ENCODE measurements at places on chromosomes 1 and 21.

GRCh38 chr1:198273748-198274295 lies 117.0 kb downstream of the NEK7 start:
- DNase-seq = no peak

DNA sequence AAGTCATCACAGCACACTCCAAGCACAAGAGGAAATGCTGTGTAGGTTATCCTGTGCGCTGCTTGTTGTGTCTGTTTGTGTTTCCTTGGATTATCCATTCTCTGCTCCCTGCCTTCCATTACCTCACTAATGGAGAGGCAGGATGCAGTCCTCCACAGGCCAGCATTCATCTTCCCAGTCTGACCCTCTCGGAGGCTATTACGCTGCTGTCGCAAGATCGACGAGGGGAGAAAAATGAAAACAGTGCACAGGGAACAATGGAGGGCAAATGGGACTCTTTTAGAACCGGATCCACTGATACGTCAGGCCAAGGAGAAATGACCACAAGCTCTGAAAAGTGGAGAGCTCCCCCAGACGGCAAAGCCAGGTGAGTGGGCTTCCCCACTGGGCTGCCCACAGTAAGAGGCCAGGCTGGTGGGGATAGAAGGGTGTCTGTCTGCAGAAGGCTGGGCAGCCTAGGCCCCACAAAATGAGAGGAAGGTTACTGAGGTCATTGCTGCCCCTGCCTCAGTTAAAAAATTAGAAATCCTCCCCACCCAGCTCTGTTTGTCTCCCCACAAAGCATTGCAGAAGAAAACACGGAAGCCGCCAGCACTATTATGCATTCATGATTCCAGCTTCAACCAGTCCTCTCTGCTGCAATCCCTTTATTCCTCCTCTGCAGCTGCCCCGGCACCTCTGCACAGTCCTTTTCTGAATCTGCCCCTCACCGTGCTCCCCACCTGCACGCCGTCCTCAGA lies 21.7 kb downstream of the LRRN2 start:
- no peak for DNase-seq

GRCh38 chr1:92030656-92031107 lies 897 bp downstream of the EPHX4 start:
- no peak for DNase-seq

GRCh38 chr1:224929335-224930237 lies at the start of gene DNAH14:
DNAH14 (plus strand) TSS chr1:224929675; CDS start chr1:224952703, 23,028 bp downstream.
- peak; percentile 25 for DNase-seq

- no peak for DNase-seq
These were observed 43.2 kb downstream of the LRRC71 start for GRCh38 chr1:156963621-156964020.

DNA sequence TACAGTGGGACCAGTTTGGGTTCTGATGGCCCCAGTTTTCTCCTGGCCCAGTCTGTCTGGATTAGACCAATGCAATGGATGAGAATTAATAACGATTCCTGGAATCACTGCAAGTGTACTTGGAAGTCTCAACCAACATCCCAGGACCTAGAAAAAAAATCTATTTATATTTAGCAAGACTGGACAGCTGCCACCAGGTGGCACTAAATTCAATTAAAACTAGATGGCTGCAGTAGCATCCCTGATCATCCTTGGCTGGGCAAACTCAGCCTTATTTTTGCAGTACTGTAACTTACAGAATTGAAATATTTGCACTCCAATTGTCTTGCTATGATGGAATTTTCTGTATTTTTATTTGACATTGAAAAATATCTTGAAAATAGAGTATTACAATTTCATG lies 165.7 kb downstream of the NCAM2 start:
- DNase-seq = no peak

DNA sequence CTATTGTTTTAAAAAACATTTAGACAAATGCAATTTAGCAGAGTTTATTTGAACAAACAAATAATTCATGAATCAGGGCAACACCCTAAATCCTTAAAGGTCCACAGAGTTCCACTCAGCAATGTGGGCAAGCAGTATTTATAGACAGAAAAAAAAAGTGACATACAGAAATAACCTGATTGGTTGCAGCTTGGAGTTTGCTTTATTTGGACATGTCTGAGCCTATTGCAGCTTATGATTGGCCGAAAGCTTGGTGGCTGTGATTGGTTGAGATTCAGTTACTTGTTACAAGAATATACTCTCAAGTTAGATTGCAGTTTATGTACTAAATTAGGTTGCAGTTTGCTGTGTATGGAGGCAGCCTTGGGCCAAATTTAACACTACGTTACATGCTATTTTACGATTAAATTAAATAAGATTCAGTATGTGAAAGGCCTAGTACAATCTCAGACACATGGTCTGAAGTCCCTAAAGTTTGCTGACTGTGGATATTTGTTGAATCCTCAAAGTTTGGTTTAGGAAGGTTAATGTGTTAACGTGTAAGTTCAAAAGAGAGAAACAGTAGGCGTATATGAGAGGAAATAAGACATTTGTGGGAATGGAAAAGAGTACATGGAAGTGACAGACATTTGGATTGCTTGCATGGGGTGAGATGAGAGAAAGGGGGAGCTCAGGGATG lies 6.9 kb upstream of the CAMSAP2 start:
- DNase-seq = no peak

- DNase-seq = no peak
These were observed 185.7 kb downstream of the GIPC2 start for GRCh38 chr1:78231477-78231876.

GRCh38 chr1:243510928-243511327 lies 255.1 kb downstream of the SDCCAG8 start:
- no peak for DNase-seq

DNA sequence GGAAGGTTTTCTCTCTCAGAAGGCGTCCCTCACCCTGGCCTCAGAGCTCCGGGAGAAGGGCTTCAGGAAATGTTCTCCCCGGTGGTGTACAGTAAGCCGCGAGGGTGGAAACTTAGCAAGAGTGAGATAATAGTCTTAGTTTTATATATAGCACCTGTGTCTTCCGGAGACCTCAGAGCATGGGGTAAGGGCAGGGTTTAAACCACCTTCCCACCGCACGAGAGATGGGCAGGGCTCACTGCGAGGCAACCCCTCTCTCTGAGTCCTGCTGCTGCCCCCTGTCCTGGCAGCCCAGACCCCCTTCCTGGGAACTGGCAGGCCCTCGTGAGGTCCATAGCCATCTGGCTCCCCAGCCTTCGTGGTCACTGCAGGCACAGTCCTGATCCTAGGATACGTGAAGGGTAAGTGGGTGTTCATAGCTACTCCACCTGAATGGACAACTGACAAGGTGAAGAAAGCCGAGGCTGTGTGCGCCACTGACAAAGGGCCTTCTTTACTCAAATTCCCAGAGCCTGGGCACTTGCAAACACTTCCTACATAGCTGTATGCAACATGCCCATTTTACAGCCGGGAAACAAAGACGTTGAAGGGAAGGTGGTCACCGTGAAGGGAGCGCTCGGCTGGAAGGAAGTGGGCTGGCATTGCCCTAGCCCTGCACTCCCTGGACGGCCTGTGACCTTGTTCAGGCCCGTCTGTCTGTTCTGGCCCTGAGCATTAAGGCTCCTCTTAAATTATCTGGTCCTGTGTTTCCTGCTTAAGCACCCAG lies 26.9 kb downstream of the ITPKB start:
- no peak for DNase-seq

DNA sequence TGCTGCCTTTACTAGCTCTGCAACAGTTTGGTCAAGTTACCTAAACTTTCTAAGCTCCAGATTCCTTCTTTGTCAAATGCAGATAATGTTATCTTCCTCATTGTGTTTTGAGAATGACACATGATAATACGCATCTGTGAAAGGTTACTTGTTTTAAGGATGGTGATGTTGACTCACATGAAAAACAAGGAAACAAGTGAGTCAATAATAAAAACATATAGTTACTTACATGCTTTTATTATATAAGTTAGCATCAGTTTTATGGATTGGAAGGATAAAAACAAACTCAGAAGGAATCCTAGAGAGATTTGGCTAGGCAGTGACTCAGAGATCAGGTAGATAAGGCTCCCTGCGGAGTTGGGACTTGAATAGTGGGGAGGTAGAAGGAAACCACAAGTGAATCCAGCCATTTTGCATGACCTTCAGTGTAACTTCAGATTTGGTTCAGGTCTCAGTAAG lies 144.6 kb downstream of the LMO4 start:
- no peak for DNase-seq

DNA sequence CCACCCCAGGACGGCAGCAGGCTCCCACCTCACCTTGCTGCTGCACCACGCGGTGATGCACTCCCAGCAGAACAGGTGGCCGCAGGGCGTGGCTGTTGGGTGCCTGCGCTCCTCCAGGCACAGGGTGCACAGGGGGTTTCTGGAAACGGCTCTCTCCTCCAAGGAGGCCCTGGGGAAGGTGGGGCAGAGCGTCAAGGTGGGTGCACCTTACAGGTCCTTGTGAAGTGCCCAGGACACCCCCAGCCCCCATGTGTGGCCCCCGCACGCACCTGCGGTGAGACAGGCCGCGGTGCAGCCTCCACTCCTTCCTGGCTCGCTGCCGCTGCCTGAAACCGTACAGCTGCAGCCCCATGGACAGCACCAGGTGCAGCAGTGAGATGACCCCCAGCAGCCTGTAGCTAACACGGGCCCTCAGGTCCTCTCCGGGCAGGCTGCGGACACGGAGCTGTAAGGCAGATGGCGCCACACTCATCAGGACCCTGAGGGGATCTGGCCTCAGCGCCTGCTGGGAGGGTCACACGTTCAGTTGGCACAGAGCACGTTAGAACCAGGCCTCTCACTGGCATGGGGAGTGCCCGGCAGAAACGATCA lies 5.8 kb downstream of the PEX10 start:
- no peak for DNase-seq

- DNase-seq = no peak
These were observed 2.3 kb downstream of the LRRC8D start for GRCh38 chr1:89822999-89823628.

DNA sequence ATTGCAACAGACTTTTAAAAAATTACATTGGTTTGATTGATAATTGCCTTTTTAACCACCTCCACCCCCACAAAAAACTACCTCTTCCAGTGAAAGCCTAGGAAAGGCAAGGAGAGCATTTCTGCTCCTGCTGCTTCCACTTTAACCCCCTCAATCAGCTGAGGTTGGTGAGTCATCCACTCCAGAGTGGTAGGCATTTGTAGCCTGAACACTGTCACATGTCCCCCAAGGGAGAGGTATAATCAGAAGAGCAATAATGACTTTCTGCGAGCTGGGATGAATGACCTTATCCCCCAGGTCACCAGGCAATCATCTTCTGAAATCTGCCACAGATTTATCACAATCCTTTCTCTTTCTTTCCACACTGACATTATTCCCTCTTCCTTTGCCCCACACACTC lies 126.6 kb upstream of the CAMK1G start:
- peak; percentile 93 for DNase-seq

DNA sequence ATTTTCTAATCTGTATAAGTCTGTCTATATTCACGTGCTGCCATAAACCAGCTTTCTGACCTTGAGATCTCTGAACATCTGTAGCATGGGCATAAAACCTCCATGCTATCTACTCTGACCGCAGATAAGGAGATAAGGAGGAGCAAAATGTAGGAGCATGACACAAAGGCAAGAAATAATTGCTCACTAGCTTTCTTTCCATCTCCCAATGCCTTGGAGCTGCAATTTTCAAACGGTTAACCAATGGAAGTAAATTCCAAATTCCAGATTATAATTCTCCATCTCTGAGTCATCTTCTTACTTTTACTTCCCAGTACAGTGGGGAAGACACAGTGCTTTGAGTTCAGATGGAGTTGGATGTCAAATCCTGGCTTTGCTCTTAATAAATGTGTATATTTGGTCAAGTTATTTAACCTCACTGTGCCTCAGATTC lies 41.6 kb downstream of the CD58 start:
- no peak for DNase-seq

DNA sequence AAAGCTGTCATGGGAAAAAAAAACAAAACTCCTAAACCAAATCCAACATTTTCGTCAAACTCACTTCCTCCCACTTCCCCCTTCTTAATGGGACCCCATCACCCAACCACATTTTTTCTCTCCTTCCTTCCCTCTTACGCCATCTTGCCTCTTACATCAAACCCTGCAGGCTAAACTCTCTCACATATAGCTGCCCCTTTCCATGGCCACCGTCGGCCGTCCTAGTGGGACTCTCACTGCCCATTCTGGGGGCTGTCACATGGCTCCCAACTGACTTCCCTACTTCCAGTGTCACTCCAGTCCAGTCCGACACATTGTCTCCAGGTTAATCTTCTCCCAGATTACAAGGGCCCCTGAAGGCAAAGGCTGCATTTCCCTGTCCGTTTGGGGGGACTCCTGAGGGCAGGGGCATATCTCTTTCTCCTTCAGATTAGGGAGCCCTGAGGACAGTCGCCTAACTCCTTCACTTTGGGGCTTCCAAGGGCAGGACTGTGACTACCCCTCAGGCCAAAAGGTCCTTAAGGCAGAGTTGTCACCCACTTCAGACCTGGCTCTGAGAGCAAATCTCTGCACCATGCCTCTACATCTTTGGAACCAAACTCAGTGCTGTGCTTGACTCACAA lies 658 bp downstream of the UBXN11 start:
- DNase-seq = no peak

DNA sequence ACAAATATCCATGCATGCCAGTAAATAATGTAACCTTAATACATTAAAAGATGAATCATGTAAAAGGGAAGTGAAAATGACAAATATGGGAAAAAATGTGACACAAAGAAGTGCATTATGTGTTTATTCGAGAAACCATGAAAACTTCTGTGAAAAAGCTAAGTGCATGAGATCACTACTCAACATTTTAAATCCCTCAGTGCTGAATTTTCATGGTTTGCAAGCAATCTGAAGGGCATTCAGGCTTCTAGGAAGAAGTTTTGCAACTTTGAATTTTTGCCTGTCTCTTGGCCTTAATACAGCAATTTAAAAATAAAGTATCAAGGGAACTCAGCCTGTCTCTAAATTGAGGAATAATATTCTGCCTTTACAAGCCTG lies 78.2 kb downstream of the MAP3K7CL start:
- no peak for DNase-seq

DNA sequence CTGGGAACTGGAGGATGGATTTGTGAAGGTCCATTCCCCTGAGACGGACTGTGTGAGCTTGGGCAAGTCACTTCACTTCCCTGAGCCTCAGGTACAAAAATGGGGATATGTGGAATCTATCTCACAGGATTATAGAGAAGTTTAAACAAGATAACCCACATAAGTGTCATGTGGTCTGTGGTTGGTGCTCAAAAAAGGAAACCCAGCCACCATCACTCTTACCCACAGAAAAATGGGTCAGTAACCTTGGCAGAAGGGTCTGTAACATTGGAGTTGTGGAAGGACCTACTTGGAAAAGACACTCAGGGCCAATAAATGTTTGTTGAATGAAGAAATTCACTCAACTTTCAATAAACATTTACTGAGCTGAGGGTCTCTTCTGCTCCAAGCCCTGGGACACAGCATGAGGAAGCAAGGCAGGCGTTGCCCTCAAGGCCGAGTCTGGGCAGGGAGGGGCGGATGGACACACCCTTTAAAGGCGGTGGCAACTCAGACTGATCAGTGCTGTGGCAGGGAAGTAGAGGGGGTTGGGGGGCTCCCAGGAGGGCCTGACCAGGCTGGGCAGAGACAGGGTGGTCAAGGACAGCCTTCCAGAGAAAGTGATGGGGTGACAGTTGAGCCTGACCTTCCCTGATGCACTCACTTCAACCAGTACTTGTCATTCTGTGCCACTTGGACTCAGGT lies 66.7 kb upstream of the ACOT11 start:
- DNase-seq = no peak

GRCh38 chr1:21232044-21232443 lies 55.3 kb upstream of the EIF4G3 start:
- peak; percentile 11 for DNase-seq
